ENCODE measurements at places on chromosomes 16 and 17.

GRCh38 chr17:56835264-56835585, 1.3 kb downstream of the DGKE start:
- DNase-seq = peak; percentile 10

DNA sequence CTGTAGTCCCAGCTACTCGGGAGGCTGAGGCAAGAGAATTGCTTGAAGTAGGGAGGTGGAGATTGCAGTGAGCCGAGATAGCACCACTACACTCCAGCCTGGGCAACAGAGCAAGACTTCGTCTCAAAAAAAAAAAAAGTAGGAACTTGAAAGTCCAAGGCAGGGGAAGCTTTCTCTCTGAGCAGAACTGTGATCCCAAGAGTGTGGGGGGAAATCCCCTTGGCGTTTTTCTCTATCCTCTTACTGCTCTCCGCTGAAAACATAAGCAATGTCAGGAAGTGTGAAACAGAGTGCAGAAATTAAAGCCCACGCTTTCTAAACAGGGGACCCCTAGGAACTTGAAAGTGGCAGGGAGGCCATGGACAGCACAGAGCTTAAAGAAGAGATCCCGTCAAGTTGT, 9.8 kb upstream of the CMTM3 start:
- no peak for DNase-seq

DNA sequence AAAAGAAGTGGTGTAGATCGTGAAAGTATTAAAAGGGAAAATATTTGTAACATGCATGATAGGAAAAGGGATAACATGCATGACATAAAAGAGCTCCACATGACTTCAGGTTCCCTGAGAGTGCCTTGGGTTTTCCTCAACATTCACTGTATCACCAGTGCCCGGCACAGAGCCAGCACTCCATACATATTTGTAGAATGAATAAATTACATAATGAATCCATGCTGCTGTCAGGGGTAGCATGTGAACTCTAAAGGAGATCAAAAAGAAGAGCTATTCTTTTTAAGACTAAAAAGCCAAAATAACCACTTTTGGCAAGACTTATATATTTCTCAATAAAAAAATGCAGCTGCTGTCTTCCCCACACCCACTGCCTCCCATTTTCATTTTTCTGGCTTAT, 2.7 kb upstream of the ZNF594 start:
- no peak for DNase-seq

DNA sequence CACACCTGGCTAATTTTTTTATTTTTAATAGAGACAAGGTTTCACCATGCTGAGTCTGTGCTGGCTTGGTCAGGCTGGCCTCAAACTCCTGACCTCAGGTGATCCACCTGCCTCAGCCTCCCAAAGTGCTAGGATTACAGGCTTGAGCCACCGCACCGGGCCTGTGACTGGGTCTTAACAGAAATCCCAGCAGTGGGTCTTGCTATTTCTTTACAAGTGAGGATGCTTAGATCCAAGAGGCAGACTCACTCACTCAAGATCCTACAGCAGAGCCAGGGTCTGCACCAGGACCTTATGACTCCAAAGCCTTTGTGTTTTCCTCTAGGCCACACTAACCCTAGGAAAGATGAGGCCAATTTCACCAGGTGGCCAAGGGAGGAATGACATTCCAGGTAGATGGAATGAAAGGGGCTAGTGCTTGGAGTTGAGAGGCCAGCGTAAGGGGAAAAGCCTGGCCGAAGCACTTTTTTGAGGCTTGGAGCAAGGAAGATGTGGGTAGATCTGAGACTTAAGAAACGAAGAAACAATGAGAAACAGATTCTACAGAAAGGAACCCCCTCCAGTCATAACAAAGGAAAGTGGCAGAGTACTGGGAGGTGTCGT, 5.7 kb upstream of the STAT5A start:
- DNase-seq = no peak

GRCh38 chr16:56637814-56638750, at the start of gene MT1A:
TSS of gene MT1A (plus strand) at chr16:56638666. CDS start at chr16:56638739, 73 bp downstream.
- peak; percentile 78 for DNase-seq

GRCh38 chr17:35740216-35740615, 8.8 kb downstream of the RASL10B start:
- DNase-seq = no peak

DNA sequence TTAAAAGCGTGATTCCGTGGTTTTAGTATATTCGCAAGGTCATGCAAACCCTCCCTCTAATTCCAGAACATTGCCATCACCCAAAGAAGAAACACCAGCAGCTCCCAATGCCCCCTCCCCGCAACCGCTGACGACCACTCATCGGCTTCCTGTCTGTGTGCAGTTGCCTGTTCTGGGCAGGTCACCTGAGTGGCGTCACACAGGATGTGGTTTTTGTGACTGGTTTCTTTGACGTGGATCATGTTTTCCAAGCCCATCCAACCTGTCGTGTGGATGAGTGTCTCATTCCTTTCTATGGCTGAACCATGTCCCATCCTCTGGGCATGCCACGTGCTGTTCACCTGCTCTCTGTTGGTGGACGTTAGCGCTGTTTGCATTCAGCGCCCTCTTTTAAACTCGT, 8.2 kb upstream of the ATP2C2 start:
- DNase-seq = no peak

GRCh38 chr17:38735161-38735997, 5.2 kb downstream of the CISD3 start:
- DNase-seq = peak; percentile 88

DNA sequence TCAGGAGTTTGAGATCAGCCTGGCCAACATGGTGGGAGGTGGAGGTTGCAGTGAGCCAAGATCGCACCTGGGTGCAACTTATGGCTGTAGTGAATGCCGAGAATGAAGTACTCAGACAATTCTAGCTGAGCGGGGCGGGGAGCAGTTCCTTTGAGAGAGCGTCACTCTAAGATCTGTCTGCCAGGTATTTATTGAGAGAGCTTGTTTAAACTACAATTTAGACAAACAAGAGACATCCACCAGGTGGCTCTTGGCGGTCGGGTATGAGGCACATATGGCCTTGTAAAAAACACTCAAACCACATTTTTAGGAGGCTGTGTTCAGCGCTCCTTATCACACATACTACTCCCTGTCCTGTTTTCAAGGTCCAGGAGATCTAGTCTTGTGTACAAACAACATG, 40.6 kb upstream of the CDH1 start:
- DNase-seq = no peak

GRCh38 chr17:9805769-9806168, 14.4 kb upstream of the DHRS7C start:
- DNase-seq = no peak

DNA sequence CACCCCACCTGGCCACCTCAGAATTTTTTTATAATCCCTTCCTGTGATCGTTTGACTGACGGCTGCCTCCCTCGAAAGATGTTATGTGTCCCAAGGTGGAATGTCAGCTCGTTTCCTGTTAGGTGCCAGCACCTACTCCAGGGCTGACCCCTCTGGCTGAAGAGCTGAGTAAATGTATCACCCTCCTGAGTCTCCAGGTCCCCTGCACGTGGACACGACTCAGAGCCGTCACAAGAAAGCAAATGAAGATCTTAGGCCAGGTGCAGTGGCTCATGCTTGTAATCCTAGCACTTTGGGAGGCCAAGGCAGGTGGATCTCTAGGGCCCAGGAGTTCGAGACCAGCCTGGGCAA, 273.2 kb downstream of the C16orf95 start:
- no peak for DNase-seq

DNA sequence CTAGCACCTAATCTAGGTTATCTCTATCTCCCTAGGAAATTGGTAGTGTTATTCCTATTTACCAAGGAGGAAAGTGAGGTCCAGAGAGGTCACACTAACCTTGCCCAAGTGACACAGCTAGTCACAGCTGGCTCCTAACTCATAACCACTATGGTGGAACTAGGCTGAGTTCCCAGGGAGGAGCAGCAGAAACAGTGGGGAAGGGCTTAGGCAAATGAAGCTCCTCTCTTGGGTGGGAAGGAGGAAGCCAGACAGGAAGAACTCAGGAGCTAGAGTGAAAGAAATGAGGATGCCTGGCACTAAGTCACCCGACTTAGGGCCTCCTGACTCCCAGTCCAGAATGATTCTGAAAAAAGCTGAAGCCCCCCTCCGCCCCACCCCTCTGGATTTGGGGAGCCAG, 34.5 kb downstream of the PSME3IP1 start:
- DNase-seq = no peak

- DNase-seq = no peak
Observed at GRCh38 chr17:12407495-12408252, 258.0 kb upstream of the MYOCD start.

DNA sequence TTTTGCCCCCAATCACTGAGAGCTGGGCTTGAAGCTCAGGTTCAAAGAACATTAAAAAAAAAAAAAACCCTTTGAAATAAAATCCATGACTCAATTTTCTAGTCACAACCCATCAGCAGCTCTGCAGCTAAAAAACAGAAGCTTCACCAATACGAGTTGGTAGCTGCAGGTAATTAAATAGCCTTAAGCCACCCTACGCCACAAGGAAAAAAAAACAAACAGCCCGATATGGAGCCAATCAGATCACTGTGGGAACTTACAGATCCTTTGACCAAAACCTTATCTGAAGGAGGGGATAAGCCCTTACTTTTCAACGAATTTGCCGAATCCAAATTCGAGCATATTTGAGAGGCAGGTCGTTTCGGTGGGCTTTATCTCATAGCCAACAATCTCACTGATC, 69.3 kb downstream of the DNAH3 start:
- DNase-seq = no peak

- no peak for DNase-seq
Observed at GRCh38 chr17:81329927-81330883, 35.1 kb upstream of the SLC38A10 start.

DNA sequence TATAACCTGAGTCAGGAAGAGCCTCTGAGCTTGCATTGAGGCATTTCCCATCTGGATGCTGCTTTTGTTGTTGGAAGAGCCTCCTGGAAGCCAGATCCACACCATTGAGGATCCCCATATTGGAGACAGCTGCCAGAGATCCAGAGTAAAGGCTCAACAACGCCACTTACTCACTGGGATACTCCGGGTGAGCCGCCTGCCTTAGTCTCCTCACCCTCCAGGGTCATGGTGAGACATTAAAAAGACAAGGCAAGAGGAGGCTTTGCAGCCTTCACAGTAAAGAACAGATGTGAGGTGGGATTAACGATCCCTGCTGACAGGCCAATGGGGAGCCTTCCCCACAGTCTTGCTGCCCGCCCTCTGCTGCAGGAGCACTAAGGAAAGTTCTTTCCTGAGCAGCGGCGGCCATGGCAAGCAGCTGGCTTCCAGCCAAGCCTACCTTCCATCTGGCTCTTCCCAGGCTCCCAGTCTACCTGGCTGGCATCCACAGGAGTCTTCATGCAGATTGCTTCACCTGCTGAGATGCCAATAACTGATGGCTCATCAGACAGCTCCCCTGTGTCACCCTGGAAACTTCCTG, 198.5 kb downstream of the CYLD start:
- no peak for DNase-seq

DNA sequence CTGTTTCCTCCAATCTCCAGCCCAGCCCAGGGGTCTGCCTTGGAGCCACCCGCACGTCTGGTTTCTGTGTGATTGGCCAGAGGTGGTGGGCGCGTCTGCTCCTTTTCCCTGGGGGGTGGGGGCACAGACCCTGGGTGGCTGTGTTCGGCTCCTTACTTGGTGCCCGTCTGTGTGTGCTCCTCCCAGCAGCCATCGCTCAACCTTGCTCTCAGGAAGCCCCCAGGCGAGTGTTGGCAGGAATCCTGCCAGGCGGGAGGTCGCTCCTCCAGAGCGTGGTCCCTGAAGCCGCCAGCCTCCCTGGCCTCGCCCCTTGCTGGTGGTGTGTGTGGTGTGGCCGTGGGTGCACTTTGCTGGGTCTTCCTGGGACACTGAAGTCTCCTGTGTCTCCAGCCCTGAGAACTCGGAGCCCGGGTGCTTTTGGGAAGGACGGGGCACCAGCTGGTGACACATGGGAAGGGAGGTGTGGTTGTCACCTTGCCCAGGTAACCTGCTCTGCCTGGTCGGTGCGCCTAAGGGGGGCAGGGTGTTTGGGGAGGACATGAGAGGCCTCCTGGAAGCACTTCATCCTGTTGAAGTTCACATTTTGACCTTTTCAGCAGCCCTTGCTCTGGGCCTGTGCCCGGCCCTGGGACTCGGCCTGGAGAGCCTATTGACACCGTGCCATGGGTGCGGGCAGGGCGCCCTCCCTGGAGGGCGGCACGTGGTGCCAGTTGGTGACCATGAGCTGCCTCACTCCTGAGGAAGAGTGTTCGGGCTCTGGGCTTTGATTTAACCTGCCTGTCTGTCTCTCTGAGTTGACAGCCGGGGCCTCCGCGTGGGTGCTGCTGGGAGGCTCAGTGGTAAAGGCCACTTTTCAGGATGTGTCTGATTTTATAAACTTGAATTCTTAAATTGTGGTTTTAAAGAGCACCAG, 49.0 kb upstream of the ZNF750 start:
- DNase-seq = no peak

- DNase-seq = no peak
Observed at GRCh38 chr17:37746617-37747016, 1.8 kb upstream of the HNF1B start.

DNA sequence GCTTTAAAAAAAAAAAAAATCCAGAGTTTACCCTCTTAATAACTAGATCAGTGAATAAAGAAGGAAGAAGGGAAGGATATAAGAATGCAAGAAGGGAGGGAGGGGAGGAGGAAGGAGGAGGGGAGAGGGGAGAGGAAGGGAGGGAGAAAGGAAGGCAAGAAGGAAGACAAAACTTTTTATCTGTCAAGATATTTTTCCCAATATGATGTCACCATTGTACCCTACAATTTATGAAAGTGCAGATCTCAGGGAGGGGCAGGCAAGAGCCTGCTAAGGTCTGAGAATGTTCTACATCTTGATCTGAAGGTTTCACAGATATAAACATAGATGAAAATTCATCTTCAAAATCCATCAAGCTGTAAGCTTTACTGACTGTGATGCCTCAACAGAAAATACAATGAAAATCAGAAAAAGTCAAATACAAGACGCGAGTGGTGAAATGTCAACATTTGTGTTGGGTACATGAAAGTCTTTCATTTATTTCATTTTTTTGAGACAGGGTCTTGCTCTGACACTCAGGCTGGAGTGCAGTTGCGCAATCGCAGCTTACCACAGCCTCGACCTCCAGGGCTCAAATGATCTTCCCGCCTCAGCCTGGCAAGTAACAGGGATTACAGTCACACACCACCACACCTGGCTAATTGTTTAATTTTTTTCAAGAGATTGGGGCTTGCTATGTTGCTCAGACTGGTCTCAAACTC, 57.1 kb upstream of the EMP2 start:
- no peak for DNase-seq
